ENCODE measurements at places on chromosomes 3 and 15. TPM values are rescaled to one million over a fixed set of nuclear protein-coding genes. Genes with fewer than 3 reads are reported as not detected.

- no peak for DNase-seq
These were observed 43.8 kb downstream of the IL5RA start for GRCh38 chr3:3066378-3066777.

GRCh38 chr3:108036401-108036800 is 54.4 kb downstream of the CD47 start:
- DNase-seq: no peak

GOLGA6L25 gene
- not detected for total RNA-seq

- DNase-seq: no peak
These were observed 61.3 kb downstream of the CEMIP start for GRCh38 chr15:80840182-80841130.

GRCh38 chr15:49669288-49669687 is 48.4 kb downstream of the DTWD1 start:
- peak; percentile 36 for DNase-seq

SLC22A13 gene
- total RNA-seq: 0.21 TPM

- peak; percentile 50 for DNase-seq
These were observed 22.4 kb downstream of the RLBP1 start for GRCh38 chr15:89198934-89199333.

- DNase-seq: no peak
These were observed 72.7 kb downstream of the MB21D2 start for GRCh38 chr3:192844836-192845525.

ADAMTS17 gene
- total RNA-seq: 1.5 TPM

DNA sequence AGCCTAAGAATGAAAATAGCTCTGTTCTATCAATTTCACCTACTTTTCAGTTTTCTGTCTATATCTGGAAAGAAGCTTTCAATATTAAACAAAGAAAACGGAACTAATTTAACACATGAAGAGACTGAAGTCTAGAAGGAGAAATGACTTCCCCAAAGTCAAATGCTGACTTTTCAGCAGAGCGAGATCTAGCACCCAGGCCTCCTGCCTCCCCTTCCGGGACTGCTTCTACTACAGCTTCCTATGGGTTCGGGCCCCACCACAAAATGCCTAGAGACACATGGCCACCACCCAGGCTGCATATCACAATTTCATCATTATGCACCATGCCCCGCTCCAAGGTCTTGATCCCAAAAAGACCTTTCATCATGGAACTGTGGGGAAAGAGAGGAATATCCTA is 104.5 kb downstream of the SST start:
- DNase-seq: no peak

PCBP4 gene
- total RNA-seq: 82.3 TPM

DNA sequence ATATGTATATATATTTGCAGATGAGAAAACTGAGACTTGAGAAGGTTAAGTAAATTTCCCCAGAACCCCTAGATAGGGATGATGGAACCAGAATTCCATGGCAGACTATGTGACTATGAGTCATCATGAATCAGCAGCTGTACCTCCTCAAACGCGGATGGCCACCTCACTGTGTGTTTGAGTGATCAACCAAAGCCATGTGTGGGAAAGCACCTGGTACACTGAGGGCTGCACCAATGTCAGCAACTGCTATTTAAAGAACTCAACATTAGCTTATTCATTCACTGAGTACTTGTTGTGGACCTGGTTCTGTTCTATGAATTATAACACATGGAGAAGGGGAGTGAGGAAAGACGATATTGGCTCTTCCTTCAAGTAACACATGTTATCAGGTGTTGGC is 377.0 kb downstream of the GAP43 start:
- DNase-seq: no peak

CYP1A1 gene
- 0.15 TPM for total RNA-seq

DNA sequence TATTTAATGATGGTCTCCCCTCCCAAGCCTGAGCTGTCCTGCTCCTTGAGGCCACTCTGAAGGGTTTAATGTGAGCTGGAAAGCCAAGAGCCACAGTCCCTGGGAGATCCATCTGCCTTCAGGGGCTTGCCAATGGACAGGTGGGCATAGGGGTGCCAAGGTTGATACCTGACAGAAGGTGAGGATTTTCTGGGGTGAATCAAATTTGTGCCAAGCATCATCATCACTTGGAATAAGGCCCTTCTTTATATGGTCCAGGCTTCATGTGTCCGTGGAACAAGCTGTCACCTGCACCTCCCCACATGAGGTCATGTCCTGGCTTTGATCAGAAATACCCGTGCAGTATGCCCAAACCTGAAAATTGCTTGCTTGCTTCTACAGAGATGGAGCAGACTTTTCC is 71.9 kb upstream of the CTNNB1 start:
- no peak for DNase-seq

DNA sequence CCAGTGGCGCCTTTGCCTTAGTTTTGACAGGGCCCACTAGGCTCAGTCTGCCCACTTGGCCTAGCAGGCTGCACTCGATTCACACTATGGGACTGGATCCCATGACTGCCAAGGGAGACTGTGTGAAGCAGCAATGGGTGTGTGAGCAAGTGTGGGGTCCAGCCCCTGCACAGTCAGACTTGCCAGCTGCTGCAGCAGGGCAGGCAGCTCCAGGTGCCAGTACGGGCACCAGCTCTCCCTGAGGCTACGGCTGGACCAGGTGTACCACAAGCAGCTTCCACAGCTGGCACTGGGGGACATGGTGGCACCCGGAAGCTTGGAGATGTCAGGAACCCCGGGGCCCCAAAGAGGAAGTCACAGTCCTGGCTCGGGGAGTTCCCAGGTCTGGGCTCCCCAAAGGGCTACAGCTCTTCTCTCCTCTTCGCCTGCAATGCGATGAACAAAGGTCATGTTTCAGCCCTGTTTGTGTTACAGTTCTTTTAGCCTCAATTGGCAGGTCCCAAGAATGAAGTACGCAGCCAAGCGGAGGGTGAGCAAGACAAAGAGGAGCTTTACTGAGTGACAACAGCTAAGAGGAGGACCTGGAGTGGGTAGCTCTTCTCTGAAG is 67.1 kb downstream of the PIK3CB start:
- no peak for DNase-seq

- no peak for DNase-seq
These were observed 15.2 kb downstream of the CDIN1 start for GRCh38 chr15:36594556-36595090.

DTX3L gene
- total RNA-seq: 2.2 TPM

DNA sequence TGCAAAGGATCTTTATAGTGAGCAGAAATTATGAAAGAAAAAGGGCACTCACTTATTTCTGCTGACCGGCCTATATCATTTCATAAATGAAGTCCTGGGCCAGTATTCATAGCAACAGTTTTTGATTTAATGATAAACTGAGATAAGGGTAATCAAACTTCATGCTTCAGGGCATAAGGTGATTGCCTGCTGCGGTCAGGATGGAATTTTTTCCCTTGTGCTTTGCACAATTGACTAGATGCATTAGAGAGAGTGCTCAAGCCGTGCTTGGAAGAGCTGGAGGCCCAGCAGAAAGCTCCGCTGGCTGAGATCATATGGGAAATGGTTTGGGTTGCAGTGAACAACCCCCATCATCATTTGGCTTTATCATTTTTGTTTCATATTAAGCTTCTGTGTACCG is 10.4 kb downstream of the SEMA6D start:
- DNase-seq: no peak

- DNase-seq: no peak
These were observed 1.6 kb upstream of the DUSP7 start for GRCh38 chr3:52057812-52058495.

- DNase-seq: no peak
These were observed 92.8 kb upstream of the NMNAT3 start for GRCh38 chr3:139770577-139770976.

GRCh38 chr15:101128221-101129015 is 123.4 kb downstream of the CHSY1 start:
- DNase-seq: no peak

- no peak for DNase-seq
These were observed 450.1 kb upstream of the RASGRP1 start for GRCh38 chr15:39014682-39015081.

ATP11B gene
- 59.0 TPM for total RNA-seq

UBE3A gene
- total RNA-seq: 84.2 TPM

IDH3A gene
- total RNA-seq: 19.3 TPM

CPOX gene
- total RNA-seq: 26.3 TPM

ARHGEF26 gene
- 13.4 TPM for total RNA-seq

GRCh38 chr15:68224546-68225250 is 4.8 kb downstream of the CLN6 start:
- no peak for DNase-seq

DNA sequence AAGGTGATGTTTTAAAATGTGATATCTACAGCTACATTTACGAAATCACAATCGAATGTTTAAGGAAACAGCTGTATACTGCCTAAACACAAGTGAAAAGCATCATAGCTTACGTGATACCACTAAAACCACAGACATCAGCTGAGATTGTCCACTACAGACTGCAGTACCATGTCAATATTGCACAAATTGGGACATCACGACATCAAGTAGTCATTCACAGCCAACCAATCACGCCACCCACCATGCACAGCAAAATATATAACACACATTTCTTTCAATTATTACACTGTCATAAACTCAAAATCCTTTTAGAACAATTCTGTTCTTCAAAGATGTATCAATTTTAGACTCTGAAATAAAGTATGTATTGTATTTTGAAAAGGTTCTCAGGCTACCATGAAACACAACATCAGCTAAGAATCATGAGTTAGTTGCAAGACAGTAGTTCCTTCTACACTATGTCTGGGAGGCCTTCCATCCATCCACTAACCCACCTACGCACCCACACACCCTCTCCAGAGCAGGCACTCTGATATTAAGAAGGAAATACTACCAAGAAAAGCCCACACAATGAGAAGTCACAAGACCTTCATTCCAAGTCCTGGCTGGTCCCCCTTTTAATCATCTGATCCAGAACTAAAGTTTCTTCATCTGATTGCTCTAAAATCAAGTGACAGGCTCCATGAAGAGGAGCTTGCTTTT is 3.1 kb downstream of the DMXL2 start:
- DNase-seq: no peak

GOLGA6L2 gene
- not detected for total RNA-seq

DNA sequence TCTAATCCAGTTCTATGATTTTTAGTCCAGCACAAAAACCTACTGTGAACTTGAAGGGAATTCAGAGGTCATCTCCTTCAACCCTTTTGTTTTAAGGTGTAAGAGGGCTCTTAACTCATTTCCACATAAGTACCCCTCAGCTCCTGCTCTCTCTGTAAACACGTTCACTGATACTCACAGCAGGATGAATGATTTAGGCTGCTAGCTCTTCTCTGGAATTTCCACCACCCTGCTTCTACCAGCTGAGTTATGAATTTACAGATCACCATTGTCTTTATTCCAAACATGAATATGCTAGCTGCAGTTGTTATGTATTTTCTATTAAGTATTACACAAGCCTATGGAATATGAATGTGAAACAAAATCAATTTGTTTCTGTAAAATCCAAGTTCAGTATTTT is 101.3 kb upstream of the NANOGP8 start:
- DNase-seq: no peak

TMEM207 gene
- not detected for total RNA-seq

GRCh38 chr3:29167180-29167579 is 113.7 kb upstream of the RBMS3 start:
- no peak for DNase-seq

CAMKV gene
- total RNA-seq: 12.1 TPM

DNA sequence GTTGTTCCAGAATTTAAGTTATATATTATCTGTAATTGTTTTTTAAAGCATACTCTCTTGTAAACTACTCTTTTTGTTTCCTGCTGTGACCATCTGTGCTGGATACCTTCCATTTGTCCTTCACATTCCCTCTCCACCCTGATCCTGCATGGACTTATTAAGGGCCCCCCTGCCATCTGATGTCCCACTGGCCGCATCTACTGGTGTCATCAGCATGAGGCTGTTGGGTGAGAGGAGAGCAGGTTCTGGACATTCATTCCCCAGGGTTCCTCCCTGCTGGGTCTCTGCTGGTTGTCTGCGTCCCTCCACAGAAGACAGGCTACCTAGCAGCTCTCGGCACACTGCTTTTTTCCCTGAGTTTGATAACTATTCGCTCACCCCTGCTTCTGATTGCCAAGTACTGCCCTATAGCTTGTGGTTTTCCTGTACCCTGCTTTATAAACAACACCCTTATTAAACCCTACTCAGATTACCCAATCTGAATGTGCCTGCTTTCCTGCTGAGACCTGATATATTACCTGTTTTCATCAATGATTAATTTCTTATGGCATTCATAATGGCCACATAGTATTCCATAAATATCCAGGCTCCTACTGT is 7.7 kb downstream of the CMTM8 start:
- no peak for DNase-seq

SLC6A6 gene
- 32.9 TPM for total RNA-seq

DNA sequence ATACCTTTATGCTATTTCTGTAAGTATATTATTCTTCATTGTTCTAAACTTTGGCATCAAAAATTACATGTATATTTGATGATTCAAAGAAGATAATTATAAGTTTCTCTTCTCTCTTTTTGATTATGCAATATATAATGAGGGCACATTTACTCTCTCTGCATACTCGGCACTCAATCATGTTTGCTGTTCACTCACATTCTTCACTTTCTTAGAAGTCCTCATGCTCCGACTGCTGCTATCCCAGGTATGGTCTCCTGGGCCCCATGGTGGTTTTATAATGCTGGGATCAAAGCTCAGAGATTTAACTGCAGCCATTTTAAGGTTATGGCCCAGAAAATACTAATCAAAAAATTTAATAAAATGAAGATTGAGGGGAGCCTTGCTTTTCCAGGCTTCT is 529.7 kb upstream of the IL12A start:
- DNase-seq: no peak

- DNase-seq: no peak
These were observed 73.0 kb upstream of the TPM1 start for GRCh38 chr15:62969442-62970089.

DNA sequence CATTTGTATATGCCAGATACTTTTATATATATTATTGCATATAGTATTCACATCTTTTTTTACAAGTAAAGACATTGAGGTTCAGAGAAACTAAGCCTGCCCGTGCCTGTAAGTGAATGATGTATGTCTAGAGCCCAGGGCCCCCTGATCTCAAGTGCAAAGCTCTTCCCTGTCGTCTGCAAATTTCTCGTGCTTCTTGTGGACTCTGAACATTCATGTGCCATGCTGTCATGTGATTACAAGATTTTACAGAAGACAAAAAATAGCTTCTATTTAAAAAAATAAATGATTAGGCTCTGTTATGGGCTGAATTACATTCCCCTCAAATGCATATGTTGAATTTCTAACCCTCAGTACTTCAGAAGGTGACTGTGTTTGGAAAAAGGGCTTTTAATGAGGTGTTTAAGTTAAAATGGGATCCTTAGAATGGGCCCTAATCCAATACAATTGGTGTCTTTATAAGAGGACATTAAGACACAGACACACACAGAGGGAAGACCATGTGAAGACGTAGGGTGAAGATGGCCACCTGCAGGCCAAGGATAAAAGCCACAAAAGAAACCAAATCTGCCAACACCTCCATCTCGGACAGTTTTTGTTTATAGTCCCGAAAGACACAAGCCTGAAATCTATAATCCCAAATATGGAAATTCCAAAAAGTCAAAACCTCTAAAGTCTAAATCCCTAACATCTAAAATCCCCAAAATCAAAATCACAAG is 3.9 kb upstream of the MASP1 start:
- DNase-seq: peak; percentile 40

DNA sequence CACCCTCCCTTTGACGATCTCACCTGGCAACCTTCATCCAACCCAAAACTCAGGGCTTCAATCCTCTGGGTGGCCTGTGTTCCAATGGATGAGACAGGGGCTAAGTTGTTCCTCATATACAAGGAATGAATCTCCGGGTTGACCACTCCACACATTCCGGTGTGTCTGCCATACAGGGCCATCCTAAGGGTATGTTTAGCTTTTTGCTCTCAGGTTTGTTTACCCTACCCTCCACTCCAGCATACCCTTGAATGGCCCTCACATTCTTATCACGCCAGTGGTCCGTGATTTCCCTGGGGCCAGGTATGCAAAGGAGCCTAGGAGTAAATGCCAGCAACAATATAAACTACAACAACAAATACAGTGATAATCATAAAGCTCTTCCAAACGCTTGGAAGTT is 45.7 kb upstream of the VGLL3 start:
- no peak for DNase-seq
